ENCODE measurements at places on chromosomes 1 and 21.

DNA sequence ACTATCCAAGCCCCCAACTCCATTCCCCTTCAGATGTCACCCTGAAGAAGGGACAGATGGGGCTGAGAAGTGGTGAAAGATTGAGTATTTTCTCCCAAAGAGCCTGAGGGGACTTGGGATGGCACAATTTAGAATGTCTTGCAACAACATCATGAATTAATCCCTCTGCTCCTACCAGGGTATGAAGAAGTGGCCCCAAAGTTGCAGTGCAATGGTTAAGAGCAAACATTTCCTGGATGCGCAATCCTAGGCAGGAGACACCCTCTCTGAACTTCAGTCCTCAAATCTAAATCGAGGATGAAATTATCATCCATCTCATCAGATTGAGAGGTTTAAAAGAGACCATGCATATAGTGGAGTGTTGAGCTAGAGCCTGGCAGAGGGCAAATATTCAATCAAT lies 28.6 kb upstream of the CITED4 start:
- no peak for DNase-seq

- DNase-seq = no peak
Measured at GRCh38 chr21:25080141-25080540, 527.1 kb downstream of the MRPL39 start.

- no peak for DNase-seq
Measured at GRCh38 chr1:34977210-34977471, 8.0 kb downstream of the TMEM35B start.

GRCh38 chr1:89974696-89975470 lies 20.0 kb upstream of the ZNF326 start:
- no peak for DNase-seq

GRCh38 chr21:41220208-41220733 lies 52.3 kb downstream of the BACE2 start:
- no peak for DNase-seq
